ENCODE measurements at places on chromosomes 13 and 19. TPM values are rescaled to one million over a fixed set of nuclear protein-coding genes. Genes with fewer than 3 reads are reported as not detected.

PRR36 gene
- total RNA-seq, result 0.78 TPM

CYP2A7 gene
- not detected for total RNA-seq

MBD3L3 gene
- not detected for total RNA-seq

SCGB2B2 gene
- 0.26 TPM for total RNA-seq

ELANE gene
- total RNA-seq, result not detected

LEUTX gene
- not detected for total RNA-seq

ZNF540 gene
- total RNA-seq, result 7.7 TPM

UBE2L5 gene
- total RNA-seq, result not detected

DNA sequence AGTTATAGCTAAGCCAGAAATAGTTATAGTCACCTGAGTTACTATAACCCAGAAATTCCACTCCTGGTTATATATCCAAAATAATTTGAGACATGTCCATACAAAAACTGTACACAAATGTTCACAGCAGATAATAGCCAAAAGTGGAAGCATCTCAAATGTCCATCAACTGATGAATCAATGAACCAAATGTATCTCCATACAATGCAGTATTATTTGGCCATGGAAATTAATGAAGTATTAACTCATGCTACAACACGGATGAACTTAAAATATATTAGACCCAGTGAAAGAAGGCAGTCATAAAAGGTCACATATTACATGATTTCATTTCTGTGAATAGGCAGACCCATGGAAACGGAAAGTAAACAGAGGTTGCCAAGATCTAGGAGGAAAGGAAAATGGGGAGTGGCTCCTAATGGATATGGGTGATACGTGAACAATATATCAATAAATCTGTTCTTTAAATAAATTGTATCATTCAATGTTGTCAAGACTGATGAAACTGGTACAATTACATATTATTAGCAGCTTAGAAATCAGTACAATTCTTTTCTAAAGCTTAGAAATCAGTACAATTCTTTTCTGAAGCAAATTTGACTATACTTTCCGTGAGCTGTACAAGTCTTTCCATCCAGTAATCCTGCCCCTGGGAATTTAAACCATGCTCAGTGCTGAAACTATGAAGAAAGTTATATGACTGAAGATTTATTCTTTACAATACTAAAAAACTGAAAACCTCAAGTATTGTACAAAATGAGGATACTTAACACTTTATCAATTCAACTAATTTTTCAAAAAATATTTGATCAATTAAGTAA, 47.0 kb upstream of the DIAPH3 start:
- H3K27me3 ChIP-seq, result peaks cover 13% of the 10 kb centered on the region
- no peak overlapping the region for H3K4me3 ChIP-seq
- no peaks in the 10 kb centered on the region for H3K36me3 ChIP-seq

DNA sequence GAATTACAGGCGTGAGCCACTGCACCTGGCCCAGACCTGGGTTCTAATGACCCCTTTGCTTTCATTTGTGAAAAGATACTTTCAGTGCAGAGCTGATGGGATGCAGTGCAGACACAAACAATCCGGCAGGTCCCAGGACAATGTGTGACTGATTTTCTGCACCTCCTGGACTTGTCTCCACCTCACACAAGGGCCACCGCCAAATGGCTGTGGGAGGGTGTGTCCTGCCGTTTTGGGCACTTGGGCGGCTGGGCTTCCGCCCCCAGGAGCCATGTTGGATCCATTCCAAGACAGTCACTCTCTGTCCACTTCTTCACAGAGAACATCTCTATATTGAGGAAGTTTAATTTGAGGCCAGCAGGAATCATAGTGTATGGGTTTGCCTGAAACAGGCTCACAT, 112.3 kb upstream of the ZNF507 start:
- H3K4me3 ChIP-seq, result no peak overlapping the region
- DNase-seq, result no peak
- H3K36me3 ChIP-seq, result no peaks in the 10 kb centered on the region
- no peaks in the 10 kb centered on the region for H3K4me1 ChIP-seq

DNA sequence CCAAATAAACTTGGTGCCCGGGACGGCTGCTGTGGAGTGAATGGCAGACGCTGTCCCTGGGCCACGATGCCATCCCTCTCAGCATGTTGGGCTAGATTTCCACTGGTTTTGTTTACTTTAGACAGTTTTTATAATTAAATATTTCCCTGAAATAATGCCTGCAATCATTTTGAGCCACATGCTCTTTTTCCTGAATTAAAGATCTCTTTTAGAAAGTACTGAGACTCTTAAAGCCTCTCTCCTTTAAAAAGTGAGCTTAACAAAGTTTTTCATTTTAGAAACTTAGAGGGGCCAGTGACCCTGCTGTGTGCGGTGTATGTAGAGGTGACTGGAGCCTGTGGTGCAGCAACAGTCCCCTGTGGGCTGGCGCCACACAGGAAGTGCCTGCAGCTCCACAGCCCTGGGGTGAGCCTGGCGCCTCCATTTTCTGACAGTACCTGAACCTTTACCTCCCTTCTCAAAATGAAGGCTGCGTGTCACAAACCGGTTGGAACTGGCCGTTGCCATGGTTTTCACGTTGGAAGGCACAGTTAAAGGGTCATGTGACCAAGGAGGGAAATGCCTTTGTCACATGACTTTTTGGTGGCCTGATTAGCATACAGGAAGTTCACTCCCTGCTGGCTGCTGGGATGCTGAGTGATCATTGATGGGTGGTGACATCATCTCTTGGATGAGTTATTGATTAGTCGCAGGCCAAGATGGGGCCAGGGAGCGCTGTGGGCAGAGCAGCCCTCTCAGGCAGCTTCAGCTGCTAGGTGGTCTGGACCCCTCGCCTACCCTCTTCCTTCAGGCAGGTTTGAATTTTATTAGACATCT, 26.3 kb downstream of the TSSK6 start:
- H3K36me3 ChIP-seq, result no peaks in the 10 kb centered on the region
- H3K27ac ChIP-seq, result peak overlapping the region; percentile 99
- H3K4me1 ChIP-seq, result peaks cover 36% of the 10 kb centered on the region

GRCh38 chr13:95209109-95209508, 92.1 kb downstream of the ABCC4 start:
- H3K27ac ChIP-seq, result no peak overlapping the region
- peaks cover 9% of the 10 kb centered on the region for H3K36me3 ChIP-seq
- no peaks in the 10 kb centered on the region for H3K27me3 ChIP-seq
- no peak overlapping the region for H3K4me3 ChIP-seq

- no peak overlapping the region for H3K4me3 ChIP-seq
- no peaks in the 10 kb centered on the region for H3K36me3 ChIP-seq
- no peak for DNase-seq
- no peak overlapping the region for H3K27ac ChIP-seq
- peaks cover 11% of the 10 kb centered on the region for H3K4me1 ChIP-seq
- peaks cover 2% of the 10 kb centered on the region for H3K27me3 ChIP-seq
These were observed 146.7 kb upstream of the KLF12 start for GRCh38 chr13:74280795-74281490.

DNA sequence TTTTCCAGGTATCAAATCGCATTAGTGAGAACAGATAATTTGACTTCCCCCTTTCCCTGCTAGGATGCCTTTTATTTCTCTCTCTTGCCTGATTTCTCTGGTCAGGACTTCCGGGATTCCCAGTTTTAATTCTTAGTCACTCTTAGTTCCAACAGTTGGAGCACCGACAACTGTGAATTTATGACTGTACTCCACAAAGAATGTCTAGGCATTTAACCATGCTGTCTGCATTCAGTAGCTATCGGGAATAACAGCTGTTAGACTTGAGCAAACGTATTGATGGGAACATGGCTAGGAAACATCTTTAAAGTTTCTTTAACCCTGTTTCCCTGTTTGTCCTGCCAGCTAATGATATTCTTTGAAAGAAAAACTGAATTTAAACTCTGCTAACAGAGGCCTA, 14.1 kb upstream of the SPACA7 start:
- H3K27me3 ChIP-seq, result no peaks in the 10 kb centered on the region
- H3K4me1 ChIP-seq, result no peaks in the 10 kb centered on the region
- DNase-seq, result no peak
- no peak overlapping the region for H3K4me3 ChIP-seq
- no peak overlapping the region for H3K27ac ChIP-seq

DNA sequence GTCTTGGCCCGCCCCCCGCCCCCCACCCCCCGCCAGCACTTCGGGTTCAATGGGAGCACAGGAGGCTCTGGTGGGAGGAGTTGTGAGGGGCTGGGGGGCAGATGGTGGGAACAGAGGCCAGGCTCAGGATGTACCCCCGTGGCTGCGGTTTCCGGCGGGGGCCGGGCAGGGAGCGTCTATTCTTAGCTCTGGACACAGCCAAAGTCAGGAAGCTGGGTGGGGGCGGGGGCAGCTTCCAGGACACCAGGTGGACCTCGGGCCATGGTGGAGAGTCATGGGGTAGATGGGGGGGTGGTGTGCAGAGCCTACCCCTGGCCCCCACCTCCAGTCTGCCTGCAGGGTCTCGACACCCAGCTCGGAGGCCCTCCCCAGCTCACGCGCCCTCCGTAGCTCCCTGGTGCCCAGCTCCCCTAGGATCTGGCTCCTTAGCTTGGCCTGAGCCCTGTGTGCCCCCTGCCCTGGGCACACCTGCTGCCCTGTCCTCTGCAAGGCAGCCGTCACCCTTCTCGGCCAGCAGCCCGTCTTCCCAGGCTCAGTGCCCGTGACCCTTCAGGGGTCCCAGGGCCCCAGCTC, 2.2 kb upstream of the TBXA2R start:
- H3K4me1 ChIP-seq, result peaks cover 10% of the 10 kb centered on the region
- no peaks in the 10 kb centered on the region for H3K27me3 ChIP-seq
- no peak for DNase-seq
- H3K27ac ChIP-seq, result peak overlapping the region; percentile 54

GRCh38 chr13:67935626-67936025, 705.5 kb upstream of the PCDH9 start:
- H3K4me1 ChIP-seq, result no peaks in the 10 kb centered on the region
- H3K27ac ChIP-seq, result no peak overlapping the region
- H3K4me3 ChIP-seq, result no peak overlapping the region
- no peaks in the 10 kb centered on the region for H3K36me3 ChIP-seq

GRCh38 chr13:109881961-109882558, 95.7 kb upstream of the IRS2 start:
- DNase-seq, result no peak
- no peaks in the 10 kb centered on the region for H3K27me3 ChIP-seq
- H3K4me3 ChIP-seq, result no peak overlapping the region
- no peaks in the 10 kb centered on the region for H3K36me3 ChIP-seq
- no peaks in the 10 kb centered on the region for H3K4me1 ChIP-seq

- H3K27ac ChIP-seq, result no peak overlapping the region
- no peak overlapping the region for H3K4me3 ChIP-seq
- H3K4me1 ChIP-seq, result peaks cover 10% of the 10 kb centered on the region
- peak; percentile 65 for DNase-seq
These were observed 443 bp downstream of the TBXA2R start for GRCh38 chr19:3606174-3606689.

Measured in activated naive CD8-positive, alpha-beta T cell treated with anti-CD3 and anti-CD28 coated beads, Interleukin-2, amount 10 ng/mL, durations not matched to agents 7 days and 5 days (primary cell).